Testis (tissue), 5 donors: ENCODE measurements at places on chromosomes 12 and 14.

DNA sequence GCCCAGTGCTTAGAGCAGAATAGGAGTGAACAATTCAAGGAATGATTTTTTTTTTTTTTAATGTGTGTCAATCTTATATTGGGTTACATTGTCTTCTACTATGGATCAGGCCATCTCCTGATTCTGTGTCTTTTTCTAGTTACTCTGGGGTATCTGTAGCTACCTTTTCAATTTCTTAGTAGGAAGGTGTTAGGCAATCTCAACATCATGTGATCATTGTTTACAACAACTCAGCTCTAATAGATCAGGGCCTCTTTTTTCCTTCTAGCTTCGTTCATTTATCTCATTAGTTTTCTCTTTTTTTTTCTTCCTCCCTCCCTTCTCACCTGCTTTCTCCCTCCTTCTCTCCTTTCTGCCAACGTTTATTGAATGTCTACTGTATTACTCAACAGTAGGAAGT, 8.9 kb downstream of the SOCS2 start:
- no peak for DNase-seq

DNA sequence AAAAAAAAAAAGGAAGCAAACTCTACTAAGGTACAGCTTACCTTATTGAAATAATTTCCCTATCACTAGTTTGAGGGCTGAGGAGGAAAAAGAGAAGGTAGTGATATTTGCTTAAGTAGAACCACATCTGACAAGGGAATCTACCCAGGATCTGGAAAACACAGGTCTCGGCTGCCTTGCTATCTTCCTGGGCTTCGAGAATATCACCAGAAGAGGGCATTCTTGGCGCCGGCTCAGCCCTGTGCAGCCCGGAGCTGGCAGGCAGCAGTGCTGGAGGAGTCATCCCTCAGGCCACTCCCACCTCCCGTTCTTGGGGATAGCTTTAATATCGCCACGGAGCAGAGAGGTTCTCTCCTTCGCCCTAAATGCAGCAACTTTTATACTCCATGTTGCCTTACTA, 1181.2 kb downstream of the VRK1 start:
- peak; percentile 89 for DNase-seq

DNA sequence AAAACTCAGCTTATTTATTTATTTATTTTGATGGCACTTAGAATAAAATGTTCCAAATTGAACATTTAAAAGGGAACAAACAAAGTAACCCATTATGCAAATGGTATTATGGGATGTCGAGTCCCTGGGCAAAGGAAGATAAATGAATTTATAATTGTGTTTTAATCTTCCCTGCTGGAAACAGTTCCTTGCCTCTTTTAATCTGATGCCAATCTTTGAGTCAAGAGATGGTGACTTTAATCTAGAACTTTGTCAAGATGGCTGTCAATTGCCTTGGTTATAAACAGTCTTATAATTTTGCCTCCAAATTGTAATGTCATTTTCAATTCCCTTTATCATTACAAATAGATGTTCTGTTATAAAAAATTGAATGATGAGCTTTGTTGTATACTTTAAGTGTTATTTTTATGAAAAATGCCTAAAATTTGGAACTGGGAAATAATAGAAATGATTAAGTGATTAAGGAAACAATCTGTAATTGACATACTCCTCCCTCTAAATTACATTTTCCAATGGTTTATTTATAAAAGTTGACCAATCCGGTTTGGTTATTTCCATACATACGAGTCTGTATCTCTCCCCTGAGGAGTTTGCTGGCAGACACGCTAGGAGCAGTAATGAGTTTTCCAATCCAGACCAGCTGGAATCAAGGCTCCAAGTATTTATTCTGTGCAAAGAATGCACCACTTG, 134.9 kb upstream of the FRMD6 start:
- no peak for DNase-seq

GRCh38 chr14:23550131-23550811, 1.3 kb downstream of the ZFHX2 start:
- DNase-seq = no peak

- no peak for DNase-seq
These were observed 5.0 kb downstream of the CDK17 start for GRCh38 chr12:96395236-96395635.

DNA sequence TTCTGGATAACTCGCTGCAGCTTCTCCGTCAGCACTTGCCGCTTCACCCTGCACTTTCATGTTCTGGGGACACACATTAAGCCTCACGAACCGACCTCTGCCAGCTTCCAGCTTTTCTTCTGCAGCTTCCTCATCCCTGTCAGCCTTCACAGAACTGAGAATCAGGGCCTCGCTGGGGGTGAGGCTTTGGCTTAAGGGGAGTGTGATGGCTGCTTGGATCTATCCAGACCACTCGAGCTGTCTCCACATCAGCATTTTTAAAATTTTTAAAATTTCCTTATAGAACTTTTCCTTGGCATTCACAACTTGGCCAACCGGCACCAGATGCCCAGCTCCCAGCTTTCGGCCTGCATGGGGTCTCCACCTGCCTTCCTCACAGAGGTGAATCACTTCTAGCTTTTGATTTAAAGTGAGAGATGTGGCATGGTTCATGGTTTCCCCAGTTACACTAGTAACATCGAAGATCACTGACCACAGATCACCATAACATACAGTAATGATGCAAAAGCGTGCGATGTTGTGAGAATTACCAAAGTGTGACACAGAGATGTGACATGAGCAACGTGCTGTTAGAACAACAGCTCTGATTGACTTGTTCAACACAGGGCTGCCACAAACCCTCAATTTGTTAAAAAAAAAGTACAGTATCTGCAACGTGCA, 139.1 kb upstream of the C14orf180 start:
- no peak for DNase-seq

DNA sequence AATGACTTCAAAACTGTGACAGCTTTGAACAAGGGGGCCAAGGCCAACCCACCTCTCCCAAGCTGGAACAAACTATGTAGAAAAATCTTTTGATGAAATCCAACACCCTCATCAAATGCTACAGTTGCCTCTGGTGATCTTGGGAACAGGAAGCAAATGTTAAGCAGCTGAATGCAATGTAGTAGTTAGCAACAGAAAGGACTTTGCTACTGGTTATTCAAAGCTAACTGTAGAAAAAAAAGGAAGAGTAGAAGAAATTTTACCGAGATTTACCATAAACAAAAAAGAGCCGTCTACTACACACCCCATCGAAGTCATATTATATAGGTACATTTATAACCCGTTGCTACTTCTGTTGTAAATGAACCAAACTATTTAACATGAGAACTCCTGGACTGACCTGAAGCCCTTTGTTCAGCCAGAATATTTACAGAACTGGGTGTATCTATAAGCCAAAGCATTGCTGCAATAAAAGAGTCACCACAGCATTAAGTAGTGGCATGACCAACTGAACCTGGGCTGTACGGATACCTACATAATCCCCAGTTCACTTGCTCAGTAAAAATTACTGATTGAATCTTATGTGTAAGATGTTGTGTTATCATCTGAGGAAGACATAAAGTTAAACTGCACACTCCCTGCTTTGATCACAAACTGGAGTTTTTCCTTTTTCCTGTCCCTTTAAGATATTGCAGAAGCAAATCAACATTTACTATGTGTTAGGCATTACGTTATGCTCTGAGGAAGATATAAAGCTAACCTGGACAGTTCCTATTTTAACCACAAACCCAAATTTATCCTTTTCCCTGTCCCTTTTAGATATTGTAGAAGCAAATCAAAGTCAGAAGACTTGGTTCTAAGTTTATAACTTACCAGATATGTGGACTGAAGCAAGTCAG, 25.1 kb downstream of the SYNJ2BP start:
- no peak for DNase-seq
